Calu3 (cell line): ENCODE measurements at places on chromosomes 7 and 10. TPM values are rescaled to one million over a fixed set of nuclear protein-coding genes. Genes with fewer than 3 reads are reported as not detected.

DNA sequence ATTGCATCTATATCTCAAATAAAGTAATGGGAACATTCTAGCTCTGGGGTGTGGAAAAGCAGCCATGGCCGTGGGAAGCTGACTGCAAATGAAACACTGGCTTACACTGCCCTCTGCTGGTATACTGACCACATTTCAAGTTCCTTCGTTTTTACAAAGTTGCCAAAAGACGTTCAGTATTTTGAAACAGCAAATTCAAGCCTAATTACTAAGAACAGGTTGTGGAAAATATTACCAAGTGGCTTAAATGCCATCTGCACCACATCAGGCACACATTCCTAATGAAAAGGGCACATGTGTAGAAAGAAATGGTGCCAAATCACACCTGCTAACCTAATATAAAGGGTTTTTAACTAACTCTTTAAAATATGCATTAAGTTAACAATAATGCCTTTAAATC, 83.9 kb downstream of the JAZF1 start:
- DNase-seq, result peak; percentile 68

The PRKAR2B gene
- 1.5 and 3.1 TPM in 2 replicates for total RNA-seq

The C10orf143 gene
- 0.50 and 0.78 TPM in 2 replicates for total RNA-seq

- DNase-seq, result no peak
Measured at GRCh38 chr10:27247006-27247405, 6.4 kb upstream of the ACBD5 start.

GRCh38 chr10:106540645-106541044, 623.9 kb downstream of the SORCS1 start:
- no peak for DNase-seq

DNA sequence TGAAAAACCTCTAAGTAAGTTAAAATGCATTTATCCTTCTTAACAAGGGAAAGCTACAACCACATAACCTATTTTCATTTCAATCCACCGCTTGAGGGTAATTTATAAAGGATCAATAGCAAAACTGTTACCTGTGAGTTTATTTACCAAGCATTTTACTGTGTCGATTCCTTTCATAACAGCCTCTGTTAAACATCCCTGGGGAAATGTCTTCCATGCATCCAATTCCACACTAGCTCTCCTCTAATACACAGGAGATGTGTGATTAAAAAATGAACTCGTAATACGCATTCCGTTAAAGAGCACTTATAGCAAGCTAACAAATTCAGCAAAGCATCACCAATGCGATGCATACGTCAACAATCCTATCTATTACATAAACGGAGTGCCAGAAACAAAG, 185.7 kb downstream of the SFMBT2 start:
- DNase-seq, result no peak

DNA sequence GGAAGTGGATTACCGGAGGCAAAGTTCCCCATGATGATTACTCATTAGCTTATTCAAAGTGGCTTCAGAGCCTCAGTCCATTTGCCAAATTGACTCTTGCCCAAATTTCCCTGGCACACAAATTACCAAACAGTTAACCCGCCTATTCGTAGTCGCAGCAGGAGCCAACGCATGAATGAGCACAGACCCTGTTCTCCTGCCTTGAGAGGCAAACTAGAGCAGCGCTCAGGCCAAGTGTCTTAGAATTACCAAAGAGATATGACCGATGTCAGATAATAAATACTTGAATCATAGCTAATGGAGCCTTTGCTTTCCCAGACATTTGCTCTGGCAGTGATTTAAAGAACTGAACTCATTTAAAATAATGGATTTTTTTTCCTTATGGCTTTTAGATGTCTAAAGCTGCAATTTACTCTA, 64.9 kb downstream of the CTTNBP2 start:
- no peak for DNase-seq

DNA sequence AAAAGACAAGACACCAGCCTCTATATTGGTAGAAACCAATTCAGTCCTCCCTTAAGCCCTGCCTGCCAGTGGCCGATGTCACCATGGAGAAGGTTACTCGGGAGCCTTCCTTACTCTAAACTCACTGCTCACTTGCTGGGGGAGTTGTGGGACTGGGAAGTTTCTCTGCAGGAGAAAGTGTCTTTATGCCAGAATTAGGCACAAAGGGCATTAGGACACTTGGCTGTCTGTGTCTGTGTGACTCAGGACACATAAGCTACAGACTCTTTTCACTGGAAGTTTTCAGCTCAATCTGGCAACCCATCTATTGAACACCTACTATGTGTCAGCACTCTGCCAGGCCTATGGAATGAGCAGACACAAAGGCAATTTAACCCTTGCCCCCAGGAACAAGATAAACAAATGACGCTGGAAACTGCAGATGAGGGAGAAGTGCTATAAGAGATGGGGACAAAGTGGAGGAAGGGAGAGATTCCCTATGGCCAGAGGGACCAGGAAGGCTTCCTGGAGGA, 49.5 kb upstream of the CACUL1 start:
- DNase-seq, result no peak

The CNTNAP2 gene
- total RNA-seq, result 0.29 and 1.1 TPM in 2 replicates

The MOGAT3 gene
- total RNA-seq, result not detected in 2 replicates

GRCh38 chr7:44046321-44047061, 2.0 kb downstream of the DBNL start:
- DNase-seq, result no peak

The OR9A2 gene
- total RNA-seq, result not detected in 2 replicates

DNA sequence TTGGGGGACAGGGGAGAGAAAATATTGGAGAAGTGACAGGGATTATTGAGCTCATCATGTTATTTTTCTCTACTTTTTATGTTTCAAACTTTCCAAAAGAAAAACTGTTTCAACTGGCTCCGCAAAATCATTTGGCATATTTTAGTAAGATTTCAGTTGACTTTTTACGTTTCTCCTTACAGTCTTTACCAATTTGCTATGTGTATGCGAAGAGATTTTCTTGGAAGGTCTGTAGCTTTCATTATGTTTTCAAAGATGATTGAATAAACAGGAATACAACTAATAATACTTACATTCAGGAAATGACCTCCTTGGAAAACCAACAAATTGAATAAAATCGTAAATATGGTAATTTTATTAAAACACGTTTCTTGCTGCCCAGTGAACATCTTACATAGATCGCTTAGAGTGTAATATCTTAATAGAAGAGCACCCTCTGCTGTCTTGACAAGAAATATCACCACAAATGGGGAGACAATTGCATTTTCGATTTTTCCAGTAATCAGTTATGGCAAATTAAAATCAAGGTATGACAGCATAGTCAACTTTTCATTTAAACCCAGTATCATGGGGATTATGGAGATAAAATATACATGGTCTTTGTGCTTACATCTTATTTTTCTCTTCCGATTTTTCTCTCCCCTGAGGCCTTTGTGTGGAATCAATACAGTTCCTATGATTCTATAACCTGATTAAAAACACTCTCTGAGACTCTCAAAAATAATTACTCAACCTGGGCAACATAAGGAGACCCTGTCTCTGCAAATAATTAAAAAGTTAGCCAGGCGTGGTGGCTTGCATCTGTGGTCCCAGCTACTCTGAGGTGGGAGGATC, 43.1 kb downstream of the MBL2 start:
- no peak for DNase-seq

GRCh38 chr10:14382022-14382421, 51.3 kb upstream of the FRMD4A start:
- peak; percentile 22 for DNase-seq

DNA sequence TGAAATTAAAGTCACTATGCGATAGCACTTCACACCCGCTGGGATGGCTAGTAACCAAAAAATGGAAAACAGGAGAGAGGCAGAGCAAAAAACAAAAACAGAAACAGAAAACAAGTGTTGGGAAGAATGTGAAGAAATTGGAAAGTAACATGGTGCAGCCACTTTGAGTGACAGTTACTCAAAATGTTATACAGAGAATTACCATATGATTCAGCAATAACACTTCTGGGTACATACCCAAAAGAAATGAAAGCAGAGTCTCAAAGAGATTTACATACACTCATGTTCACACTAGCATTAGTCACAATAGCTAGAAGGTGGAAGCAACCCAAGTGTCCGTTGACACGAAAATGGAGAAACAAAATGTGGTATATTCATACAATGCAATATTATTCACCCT, 88.6 kb upstream of the KCNIP2 start:
- DNase-seq, result no peak
